ENCODE measurements at places on chromosomes 2 and 18.
A peak's percentile ranks its signal among the peaks of the same experiment; 100 is the strongest.

GRCh38 chr2:74029714-74030397 is 45.1 kb downstream of the TET3 start:
- no peak for DNase-seq

DNA sequence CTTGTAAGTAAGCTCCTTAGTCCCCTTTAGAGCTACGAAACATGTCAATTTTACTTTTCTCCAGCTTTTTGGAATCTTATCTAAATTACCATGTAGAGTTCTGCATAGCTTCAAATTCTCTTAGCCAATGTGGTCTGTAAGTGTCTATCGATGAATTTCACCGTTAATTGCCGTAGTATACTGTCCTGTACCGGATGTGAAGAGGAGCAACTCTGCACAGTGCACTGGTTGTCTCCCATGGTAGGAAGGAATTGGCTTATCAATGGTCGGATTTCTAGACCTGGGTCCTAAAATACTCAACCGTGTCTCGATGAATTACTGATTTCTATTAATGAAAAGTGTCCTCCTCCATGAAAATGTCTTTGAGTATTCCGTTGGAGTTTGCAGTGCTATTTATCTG is 1.9 kb downstream of the NOP58 start:
- no peak for DNase-seq

- no peak for DNase-seq
Measured at GRCh38 chr18:58213440-58213839, 169.4 kb downstream of the NEDD4L start.

DNA sequence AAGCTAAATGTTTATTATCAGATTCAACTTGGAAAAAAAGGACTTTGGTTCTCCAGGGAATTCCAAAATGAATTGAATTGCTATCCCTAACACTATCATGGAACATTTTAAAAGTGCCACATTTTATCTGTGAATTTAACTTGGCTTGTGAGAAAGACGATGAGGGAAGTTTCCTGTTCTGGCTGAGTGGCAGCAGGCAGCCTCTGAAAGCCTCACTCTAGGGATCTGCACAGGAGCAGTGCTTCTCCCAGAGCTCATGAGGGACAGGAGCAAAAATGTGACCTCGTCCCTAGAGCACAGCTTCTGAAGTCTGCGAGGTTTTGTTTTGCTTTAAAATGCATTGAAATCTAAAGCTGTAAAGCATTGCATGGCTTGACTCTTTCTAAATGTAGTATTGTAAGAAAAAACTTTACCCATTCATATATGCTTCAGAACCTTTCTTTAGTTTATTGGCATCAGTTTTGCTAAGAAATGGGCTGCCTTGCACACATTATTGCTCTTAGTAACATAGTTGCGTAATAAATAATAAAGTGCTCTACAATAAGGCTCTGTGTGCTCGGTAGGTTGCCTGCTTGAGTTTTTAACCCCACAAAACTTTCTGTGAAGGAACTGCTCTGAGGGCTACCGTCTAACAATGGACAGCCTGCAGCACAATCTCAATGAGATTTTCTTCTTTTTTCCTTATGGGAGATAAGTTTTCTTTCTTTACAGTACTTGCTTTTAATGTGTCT is 136.2 kb upstream of the CDCA7 start:
- DNase-seq: no peak

- DNase-seq: no peak
Measured at GRCh38 chr18:11071300-11071699, 78.1 kb downstream of the PIEZO2 start.

- DNase-seq: no peak
Measured at GRCh38 chr2:170284205-170284604, 106.3 kb downstream of the MYO3B start.

DNA sequence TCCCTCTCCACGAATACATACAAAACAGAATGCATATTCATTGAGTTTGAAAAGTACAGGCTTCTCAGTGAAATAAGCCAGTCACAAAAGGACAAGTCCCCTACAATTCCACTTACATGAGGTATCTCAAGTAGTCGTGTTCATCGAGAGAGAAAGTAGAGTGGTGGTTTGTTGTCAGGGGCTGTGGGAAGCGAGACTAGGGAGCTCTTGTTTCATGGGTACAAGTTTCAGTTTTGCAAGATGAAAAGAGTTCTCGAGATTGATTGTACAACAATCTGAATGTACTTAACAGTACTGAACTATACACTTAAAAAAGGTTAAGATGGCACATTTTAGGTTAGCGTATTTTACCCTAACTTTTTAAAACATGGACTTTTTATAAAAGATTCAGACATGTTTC is 71.5 kb upstream of the TTC39C start:
- no peak for DNase-seq

DNA sequence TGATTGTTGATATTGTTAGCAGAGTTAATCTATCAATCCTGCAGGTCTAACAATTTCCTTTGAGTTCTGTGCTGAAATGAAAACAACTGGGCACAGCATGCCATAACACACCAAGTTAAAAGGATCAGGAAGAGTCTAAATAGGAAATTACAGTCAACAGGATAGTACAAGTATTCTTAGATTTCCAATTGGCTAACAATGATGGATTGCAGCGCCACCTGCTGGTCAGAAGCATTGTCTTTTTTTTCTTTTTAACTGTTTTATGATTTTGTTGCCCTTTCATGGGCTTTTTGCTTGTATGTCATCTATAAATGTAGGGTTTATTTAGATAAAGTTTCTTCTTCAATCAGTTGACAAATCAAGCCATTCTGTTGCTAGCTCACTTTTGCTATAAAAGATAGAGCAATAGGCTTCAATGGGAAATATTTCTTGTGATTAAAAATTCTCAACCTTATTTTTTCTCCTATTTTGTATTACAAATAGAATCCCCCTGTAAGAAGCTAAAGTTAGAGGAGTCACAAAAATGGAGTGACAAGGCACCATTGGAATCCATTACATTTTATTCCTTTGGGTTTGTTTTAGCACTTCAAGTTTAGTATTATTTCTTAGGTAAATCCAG is 40.8 kb upstream of the RPRM start:
- DNase-seq: no peak

DNA sequence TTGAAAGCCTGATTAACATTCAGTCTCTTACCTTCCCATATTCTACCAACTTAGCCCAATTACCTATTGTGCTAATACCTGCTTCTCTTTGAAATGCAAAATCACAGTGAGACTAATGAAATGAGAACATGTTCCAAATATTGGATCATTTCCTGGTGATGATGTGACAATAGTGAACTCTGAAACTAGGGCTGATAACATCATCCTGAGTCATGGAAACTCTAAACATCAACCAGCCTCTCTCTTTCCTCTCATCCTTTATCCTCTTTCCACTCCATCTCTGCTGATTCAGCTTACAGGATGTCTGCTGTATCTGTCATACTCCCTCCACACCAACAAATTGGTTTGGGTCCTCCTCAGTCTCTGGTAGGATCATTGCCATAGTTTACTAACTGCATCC is 98.8 kb upstream of the NCKAP5 start:
- no peak for DNase-seq

GRCh38 chr2:38600921-38601455 is 1.7 kb downstream of the HNRNPLL start:
- DNase-seq: no peak

GRCh38 chr2:95316466-95317122 is 19.4 kb downstream of the KCNIP3 start:
- DNase-seq: no peak

GRCh38 chr2:147600646-147601045 is 244.2 kb upstream of the ACVR2A start:
- no peak for DNase-seq

GRCh38 chr2:149561309-149561926 is 26.2 kb downstream of the MMADHC start:
- DNase-seq: no peak

DNA sequence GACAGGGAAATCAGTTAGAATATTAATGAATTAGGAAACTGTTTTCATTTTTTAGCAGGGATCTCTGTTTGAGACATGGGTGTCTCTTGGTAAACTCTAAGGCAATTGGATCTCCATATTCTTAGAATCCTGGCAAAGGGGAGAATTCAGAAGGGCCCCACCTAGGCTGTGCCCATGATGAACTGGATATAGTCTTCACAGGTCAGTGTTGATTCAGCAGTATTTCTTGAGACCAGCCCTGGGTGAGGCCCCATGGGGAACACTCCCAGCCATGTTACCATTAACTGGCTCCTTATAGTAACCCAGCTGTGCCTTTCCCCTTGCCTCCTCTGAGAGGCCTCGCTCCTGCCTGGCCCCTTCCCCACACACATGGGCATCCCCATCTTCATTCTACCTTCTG is 76.7 kb downstream of the TCF7L1 start:
- no peak for DNase-seq

- DNase-seq: no peak
Measured at GRCh38 chr18:64713284-64713683, 564.4 kb upstream of the LINC00305 start.

GRCh38 chr18:33159151-33159550 is 281.4 kb downstream of the CCDC178 start:
- no peak for DNase-seq

- DNase-seq: no peak
Measured at GRCh38 chr2:79181617-79182016, 22.1 kb upstream of the REG3A start.

GRCh38 chr2:11430729-11431128 is 35.2 kb downstream of the E2F6 start:
- no peak for DNase-seq

DNA sequence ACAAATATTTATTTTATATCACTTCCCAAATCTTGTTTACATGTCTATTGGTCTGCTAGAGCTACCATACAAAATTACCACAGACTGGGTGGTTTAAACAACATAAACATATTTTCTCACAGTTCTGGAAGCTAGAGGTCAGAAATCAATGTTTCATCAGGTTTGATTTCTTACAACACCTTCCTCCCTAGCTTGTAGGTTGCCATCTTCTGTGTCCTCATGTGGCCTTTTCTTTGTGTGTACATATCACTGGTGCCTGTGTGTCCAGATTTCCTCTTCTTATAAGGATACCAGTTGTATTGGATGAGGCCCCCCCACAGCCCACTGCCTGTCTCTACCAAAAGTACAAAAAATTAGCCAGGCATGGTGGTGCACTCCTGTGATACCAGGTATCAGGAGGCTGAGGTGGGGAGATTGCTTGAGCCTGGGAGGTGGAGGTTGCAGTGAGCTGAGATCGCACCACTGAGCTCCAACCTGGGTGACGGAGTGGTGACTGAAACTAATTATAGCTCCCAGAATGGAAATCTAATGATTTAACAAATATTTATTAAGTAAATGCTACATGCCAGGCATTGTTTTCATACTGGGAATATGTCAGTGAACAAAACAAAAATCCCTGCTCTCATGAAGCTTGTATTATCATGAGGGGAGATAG is 13.6 kb downstream of the EML4 start:
- DNase-seq: no peak

DNA sequence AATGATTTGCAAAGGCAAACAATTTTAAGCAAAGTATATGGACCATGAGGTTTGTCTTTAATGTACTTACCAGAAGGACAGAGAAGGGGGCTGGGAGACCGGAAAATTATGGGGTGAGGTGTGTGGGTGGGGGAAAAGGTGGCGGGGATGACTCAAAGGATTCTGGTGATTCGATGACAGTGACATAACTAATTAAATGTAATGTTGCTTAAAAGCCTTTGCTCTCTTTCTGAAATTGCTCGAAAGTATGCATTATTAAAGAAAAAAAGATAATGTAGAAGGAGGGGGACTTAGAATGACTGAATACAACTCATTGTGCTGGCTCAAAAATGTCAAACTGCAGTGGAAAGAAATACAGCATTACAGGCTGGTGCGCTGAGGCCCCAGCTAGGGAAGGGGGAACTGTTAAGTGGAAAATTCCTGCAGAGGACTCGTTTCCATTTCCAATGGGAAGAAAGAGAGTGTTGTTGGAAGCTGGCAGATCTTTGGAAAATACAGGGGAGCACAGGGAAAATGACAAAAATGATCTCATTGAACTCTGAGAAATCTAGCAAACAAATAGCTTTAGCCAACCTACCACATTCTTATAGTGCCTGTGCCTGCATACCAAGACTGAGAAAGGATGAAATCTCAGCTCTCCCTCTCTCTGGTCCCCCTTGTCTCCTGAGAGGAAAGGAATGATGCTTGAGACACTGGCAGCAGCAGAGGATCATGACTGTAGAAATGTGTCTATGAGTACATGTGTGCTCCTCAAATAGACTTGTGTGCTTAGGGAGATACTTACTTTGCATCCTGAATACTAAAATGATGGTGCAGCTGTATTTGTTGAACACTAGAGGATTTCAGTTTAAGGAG is 632.4 kb downstream of the NYAP2 start:
- no peak for DNase-seq

DNA sequence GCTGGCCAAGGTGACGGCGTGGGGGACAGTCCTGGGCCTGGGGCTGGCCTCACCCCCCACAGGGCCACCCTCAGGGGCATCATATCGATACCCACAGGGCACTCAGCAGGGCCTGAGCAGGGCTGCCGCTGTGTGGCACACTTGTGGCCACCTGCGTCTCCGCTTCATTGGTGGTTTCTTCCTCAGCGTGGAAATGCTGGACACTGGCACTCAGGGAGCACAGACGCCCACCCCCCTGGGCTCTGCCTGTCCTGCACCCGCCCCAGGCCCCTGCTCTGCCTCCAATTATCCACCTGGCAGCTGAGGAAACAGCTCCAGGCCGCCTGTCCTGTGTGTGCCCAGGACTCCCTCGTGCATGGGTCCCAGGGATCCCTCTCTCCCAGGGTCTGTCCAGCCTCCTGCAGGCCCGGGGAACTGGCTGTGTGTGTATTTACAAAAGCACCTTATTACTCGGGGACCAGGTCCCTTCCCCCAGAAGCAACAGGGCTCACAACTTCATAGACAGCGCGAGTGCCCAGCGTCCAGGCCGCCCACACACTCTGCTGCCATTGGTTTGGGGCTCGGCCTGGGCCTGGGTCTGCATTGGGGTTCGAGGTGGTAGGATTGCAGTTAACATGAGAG is 13.1 kb downstream of the CROCC2 start:
- peak; percentile 61 for DNase-seq

- no peak for DNase-seq
Measured at GRCh38 chr2:227513113-227513512, 41.2 kb downstream of the AGFG1 start.

DNA sequence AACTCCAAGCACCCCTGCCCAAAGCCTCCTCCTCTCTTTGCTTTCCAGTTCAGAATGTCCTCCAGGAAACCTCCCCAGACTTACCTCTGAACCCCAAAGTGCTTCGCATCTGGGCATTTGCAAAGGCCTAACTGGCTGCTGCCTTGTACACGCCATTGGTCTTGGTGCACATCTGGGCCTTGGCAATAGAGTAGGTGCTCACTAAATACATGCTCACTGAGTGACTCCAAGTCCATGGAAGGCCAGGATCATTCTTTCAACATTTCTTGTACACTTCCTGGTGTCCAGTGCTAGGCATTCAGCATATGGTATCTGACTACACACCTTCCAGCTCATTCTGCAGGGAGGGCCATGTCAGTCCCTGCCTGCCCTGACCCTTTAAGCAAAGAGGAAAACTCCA is 28.4 kb downstream of the MRPL35 start:
- DNase-seq: no peak

DNA sequence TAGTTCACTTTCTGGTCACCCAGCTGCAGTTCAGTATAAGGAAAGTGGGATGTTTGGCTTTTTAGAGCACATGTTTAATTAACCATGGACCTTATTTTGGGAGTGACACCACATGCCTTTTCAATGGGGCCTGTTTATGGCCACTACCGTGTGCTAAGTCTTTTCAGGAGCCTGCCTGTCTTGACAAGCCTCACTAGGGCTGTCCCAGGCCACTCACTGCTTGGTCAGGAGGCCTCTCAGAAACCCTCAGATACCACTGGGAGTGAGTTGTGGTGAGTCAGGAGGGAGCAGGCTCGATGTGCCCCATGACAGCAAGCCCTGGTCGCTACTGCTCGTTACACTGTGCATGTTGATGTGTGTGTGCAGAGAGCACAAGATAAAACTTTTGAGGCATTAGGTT is 123.0 kb downstream of the MAP4K4 start:
- DNase-seq: no peak

Data from tibial artery (tissue), 4 donors.